ENCODE measurements at places on chromosomes 5 and 9.

GRCh38 chr5:154997746-154998145, 15.8 kb upstream of the KIF4B start:
- no peak for DNase-seq

GRCh38 chr9:121359351-121360294, 10.4 kb downstream of the STOM start:
- no peak for DNase-seq

DNA sequence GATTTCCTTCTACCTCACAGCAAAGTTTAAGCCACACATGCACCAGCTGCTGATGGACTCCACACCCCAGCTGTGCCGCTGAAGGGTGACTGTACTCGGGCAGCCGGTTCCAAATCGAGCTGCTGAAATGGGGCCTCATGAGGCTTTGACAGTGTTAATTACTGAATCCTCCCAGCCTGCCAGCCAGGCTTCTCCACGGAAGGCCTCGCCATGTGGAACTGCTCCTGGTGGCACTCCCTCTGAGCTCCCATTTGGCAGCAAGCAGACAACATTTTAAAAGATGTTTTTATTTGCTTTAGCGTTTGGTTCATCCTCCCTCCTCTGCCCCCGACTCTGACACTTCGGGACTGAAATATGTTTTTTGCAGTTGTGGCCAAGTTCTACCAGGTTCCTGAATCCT, 479.4 kb upstream of the MPDZ start:
- no peak for DNase-seq

GRCh38 chr5:140563596-140563995, 802 bp downstream of the APBB3 start:
- DNase-seq, result peak; percentile 41

GRCh38 chr5:125823572-125823971, 599.6 kb upstream of the GRAMD2B start:
- no peak for DNase-seq

- DNase-seq, result no peak
These were observed 529.7 kb upstream of the ZNF608 start for GRCh38 chr5:125276096-125276495.

DNA sequence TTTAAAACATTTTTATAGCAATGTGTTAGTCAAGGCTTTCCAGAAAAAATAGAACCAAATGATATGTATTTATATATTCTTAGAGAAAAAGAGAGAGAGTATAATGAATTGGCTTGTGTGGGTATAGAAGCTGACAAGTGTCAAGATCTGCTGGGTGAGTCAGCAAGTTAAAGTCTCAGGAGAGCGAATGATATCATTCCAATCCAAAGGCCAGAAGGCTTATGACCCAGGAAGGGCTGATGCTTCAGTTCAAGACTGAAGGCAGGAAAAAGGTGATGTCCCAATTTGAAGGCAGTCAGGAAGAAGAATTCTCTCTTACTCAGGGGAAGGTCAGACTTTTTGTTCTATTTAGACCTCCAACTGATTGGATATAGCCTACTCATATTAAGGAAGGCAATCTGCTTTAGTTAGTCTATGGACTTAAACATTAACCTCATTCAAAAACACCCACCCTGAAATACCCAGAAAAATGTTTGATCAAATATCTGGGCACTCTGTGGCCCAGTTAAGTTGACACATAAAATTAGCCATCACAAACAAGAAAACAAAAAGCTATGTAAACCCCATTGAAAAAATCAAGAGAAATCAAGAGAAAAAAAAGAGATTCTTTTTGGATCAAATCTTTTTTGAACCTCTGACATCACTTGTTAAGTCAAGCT, 189.6 kb downstream of the PIK3R1 start:
- DNase-seq, result no peak

GRCh38 chr5:106311230-106311915, 1359.4 kb downstream of the EFNA5 start:
- DNase-seq, result no peak

- DNase-seq, result no peak
These were observed 314.4 kb upstream of the IRX4 start for GRCh38 chr5:2196989-2197619.

GRCh38 chr5:68918306-68918705, 175.5 kb upstream of the SLC30A5 start:
- DNase-seq, result no peak

- DNase-seq, result no peak
These were observed 139.1 kb upstream of the FSTL4 start for GRCh38 chr5:133751421-133751820.

Data from cerebellar cortex (tissue), 1 donor.